ENCODE measurements at places on chromosomes 2 and 18. TPM values are rescaled to one million over a fixed set of nuclear protein-coding genes. Genes with fewer than 3 reads are reported as not detected.

DNA sequence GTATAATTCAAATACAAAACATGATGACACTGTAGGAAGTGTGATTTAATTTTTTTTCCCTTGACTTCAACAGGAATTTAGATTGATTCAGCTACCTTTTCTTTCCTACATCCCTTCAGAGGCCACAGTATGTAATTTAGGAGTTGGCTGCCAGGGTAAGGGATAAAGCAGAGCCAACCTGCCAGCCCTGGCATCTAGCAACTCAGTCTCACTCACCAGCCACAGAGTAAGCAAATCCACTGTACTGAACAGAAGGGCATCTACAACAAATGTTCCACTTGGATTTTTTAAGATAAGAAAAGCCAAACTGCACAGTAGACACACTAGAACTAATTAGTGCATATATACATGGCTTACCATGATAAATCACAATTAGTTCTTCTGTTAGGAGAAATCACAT, 54.3 kb upstream of the PEX13 start:
- no peak for DNase-seq

- peak; percentile 77 for DNase-seq
These were observed 1.8 kb downstream of the SP3 start for GRCh38 chr2:173963323-173963816.

GRCh38 chr2:86783615-86784339, 6.9 kb downstream of the CD8A start:
- DNase-seq, result no peak

- peak; percentile 70 for DNase-seq
These were observed 43.9 kb upstream of the RFX8 start for GRCh38 chr2:101518578-101519492.

The CEBPZOS gene
- total RNA-seq, result 27.9 TPM

Measured in adrenal gland (tissue), 19 donors.